ENCODE measurements at places on chromosomes 11 and 22.

GRCh38 chr11:64652586-64653387 lies 61.8 kb downstream of the SLC22A12 start:
- DNase-seq: peak; percentile 71

DNA sequence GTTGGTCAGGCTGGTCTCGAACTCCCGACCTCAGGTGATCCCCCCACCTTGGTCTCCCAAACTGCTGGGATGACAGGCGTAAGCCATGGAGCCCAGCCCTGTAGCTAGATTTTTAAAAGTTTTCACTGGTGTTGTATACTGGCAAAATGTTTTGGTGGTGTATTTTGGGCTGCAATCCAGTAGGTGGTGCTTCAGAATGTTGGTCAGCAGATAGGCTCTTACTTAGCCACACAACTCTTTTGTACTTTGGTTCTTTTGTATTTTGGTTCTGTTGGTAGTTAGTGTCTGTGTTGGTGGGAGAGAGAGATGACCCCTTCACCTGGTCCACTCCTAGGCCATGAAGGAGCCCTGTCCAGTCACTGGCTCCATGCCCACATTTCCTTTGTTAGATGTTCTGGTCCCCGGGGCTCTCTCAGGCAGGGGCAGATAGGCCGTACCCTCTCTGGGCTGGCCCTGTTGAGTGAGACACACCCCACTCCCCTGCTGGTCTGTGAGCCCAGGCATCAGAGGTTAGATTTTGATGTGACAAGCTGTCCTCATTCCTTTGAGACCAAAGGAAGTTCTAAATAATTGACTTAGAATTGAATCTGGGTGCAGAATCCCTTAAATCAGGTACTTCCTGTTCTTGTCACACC lies 123.8 kb downstream of the DDX10 start:
- DNase-seq: no peak

- no peak for DNase-seq
These were observed 48.2 kb upstream of the CCDC134 start for GRCh38 chr22:41752011-41752970.

- no peak for DNase-seq
These were observed 41.4 kb downstream of the SCUBE2 start for GRCh38 chr11:9049959-9050358.

DNA sequence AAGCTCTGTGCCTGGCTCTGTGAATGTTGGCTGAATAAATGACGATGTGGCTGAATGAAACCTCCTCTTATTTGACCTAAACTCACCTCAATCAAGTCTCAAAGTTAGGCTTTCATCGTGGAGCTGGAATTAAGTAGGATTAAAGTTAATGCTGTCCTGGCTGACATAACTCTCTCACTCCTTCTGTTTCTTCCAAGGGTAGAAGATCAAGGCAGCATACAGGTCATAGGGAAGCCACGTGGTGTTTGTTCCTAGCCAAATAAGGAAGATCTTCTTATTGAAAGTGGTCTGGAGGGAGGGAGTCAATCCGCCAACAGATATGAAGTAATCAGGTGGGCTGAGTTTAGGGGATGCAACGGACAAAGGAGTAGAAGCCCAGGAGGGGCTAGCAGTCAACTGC lies 59.5 kb downstream of the TRIM29 start:
- DNase-seq: no peak

DNA sequence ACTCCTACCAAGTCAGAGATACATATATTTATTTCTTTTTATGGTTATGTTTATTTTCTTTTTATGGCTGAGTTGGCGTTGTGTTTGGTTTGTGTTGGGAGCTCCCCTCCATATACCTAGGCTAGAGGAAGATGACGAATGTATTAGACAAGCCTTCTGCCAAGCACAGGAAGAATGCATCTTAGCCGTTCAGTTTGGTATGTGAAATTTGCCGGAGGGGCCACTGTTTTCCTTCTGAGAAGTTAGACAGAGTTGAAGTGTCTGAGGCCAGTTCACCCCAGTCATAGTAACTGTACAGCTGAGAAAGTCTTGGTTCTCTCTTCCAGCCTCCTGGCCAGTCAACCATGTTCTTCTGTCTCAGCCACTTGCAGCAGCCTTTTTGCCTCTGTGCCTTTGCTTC lies 29.8 kb downstream of the TEAD1 start:
- no peak for DNase-seq

- peak; percentile 71 for DNase-seq
These were observed 17.8 kb upstream of the WNT7B start for GRCh38 chr22:45994491-45995404.

DNA sequence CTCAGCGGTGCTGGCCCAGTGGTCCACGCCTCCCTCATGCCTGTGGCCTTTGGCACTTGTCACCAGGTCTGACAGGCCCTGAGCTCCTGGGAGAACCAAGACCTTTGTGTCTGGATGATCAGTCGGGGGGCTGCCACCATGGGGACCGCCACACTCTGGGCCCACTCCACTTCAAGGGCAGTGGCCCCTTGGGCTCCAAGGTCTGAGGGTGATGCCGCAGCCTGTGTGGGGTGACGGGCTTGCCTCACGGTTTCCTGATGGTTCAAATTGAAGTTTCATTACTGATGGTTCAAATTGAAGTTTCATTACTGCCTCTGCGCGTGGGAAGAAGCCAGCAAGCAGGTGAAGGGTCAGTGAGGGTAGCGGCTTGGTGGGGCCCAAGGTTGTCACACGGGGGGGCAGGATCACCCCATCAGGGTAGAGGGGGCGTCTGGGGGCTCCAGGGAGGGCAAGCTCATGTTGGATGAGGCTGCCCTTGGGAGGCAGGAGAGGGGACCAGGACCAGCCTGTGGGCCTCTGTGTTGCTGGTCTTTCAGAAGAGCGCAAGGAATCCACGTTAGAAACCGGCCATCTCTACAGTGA lies 27.5 kb downstream of the TRMU start:
- no peak for DNase-seq

DNA sequence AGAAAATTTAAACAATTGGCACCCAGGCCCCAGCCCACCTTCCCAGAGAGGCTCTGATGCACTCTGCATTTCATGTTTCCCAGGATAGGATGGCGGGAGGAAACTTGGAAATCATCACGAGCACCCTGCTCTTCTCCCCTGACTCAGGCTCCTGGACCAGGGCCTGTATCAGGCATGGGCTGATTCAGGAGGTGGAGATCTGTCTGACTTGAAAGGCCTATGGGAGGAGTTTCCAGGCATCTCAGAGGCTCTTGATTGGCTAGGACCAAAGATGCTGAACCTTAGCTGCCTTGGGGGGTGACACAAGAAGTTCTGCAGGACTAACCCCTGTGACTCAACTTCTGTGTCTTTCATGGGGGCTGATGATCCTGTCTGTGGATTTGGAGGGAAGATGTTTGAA lies 106.2 kb downstream of the PKNOX2 start:
- DNase-seq: no peak

DNA sequence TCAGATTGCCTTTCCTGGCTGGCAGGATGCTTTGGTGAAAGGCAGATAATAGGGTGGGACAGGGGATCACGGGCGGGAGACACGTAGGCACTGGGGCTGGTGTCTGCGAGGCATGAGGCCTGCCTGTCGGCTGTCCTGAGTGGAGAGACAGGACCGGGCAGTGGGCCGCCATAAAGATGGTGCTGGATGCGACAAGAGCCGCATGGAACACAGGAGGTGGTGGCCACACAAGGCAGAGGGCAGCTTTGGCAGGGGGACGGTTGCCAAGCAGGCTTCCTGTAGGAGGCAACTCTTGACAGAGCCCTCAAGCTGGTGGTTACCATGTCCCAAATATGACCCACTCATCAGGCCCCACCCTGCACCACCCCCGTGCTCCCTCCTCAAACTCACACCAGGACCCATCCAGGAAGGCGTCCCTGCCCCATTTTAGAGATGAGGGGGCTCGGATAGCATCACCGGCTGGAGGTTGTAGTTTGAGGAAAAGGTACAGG lies 4.9 kb upstream of the PPARA start:
- no peak for DNase-seq

GRCh38 chr22:38652859-38653258 lies 3.3 kb downstream of the FAM227A start:
- no peak for DNase-seq

- DNase-seq: no peak
These were observed 453.9 kb downstream of the BRD1 start for GRCh38 chr22:49373801-49374226.

GRCh38 chr11:132161403-132162078 lies 791.1 kb downstream of the NTM start:
- no peak for DNase-seq

DNA sequence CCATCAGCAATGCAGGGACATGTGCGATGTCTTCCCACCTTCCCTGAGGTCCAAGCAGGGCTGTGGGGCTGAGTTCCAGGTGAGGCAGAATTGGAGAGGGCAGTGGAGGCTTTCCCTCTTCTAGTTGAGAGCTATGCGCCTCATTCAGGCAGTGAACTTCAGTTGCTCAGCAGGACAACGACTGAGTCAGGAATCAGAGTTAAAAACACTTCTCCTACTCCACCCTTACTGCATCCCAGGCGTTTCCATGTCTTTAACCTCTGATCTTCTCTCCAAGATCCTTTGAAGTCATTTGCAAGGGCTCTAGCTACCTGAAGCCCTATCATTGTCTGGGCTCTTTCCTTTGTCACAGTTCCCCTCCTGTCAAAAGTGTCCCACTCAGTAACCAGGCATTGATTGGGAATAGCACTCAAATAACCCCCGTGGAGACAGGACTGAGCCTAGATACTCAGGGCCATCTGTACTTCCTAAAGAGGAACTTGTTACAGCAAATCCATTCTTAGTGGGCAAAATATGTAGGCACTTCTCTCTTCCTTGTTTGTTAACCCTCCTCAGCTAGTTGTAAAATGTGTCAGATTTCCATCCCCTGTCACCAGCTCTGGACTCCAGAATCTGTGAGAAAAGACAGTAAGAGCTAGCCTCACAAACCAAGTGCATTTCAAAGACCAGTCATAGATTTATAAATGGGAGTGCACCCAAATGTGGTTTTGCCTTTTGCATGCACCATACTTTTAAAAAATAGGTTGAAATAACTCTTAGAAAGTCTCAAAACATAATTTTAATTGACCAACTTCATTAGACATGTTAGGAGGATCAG lies 72.5 kb upstream of the MYO18B start:
- DNase-seq: no peak

DNA sequence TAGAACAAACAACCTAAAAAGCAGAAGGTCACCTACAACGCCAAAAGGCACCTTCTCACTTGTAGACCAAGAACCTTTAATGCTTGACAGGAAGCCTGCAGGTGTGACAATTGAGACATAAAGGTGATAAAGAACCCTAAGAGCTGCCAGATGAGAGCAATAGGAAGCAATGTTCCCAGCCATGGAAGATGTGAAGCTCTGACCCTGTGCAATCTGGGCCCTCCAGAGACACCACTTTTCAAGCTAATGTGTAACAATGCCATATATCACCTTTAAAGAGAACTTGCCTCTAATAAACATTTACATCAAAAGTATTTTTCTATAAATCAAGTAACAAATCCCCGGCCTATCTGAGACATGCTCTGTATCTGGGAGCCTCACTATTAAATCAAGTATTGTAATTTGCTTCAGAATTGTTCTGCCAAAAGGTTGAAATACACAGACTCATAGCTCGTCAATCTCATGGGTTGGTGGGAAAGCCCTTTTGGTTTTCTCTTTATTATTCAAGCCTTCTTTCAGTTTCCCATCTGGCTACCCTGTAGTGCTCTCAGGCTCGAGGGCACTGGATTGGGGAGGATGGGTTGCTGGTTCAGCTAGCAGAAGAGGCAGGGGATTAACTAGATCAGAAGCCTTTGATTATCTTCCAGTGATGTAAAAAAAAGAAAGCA lies 368.9 kb downstream of the BUD13 start:
- no peak for DNase-seq

- peak; percentile 71 for DNase-seq
These were observed at the start of gene KDELR3 for GRCh38 chr22:38467904-38468442. TSS of gene KDELR3 (plus strand) at chr22:38468096. CDS start at chr22:38468234, 138 bp downstream.

DNA sequence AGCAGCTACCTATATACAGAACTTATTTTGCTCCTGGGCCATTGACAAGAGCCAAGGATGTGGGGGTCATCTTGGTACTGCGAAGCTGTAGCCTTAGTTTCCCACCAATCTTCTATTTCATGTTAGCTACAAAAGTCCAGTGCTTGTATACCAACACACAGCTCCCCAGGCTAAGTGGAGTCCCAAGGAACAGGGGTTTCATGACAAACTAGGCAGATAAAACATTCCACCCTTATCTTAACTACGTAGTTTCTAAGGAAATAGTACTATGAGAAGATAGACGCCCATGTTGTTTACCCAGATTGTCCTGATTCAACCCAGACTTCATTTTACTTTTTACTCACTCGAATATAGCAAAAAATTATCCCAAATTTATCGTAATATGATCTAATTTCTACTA lies 218.5 kb downstream of the DYNC2H1 start:
- DNase-seq: no peak

DNA sequence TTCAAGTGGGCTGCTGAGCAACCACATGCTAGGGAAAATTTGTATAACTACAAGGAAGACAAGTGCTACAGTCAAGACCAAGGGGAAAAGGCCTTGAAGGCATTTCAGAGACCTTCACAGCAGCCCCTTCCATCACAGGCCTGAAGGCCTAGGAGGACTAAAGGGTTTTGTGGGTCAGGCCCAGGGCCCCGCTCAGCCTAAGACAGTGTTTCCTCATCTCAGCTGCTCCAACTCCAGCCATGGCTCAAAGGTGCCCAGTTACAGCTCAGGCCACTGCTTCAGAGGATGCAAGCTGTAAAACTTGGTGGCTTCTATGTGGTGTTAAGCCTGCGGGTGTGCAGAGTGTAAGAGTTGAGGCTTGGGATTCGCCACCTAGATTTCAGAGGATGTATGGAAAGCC lies 260.5 kb downstream of the NXPE2 start:
- DNase-seq: no peak

GRCh38 chr11:117219455-117219854 lies 12.4 kb downstream of the PCSK7 start:
- DNase-seq: no peak

DNA sequence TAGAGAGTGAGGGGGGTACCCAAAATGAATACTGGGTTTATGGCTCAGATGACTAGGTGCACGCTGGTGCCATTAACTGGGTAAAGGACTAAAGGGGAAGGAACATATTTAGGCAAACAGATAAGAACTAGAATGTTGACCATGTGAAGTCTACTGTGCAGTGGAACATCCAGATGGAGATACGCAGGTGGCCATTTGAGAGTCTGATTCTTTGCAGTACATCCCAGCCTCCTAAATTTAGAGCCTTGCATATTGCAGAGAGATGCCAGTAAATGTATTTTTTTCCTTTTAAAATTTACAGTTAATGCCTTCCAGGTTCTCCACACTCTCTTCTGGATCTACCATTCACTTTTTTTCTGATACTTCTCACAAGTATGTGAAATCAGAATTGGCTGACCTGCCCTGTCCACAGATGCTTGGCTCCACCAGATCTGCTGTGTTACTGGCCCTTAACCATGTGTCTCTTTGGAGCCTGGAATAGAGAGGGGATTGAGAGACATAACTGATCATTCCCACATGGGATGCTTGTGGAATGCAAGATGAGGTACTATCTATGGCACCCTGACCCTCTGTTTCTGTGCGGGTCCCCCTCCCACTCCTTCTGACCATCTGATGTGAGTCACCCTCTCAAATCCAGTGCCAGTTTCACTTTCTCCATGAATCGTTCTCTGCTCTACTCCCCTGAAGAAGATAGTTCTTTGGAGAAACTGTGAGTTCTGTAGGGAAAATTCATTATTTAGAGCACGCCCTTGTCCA lies 77.0 kb upstream of the NCAM1 start:
- no peak for DNase-seq
